Upper lobe of left lung (tissue), 6 donors: ENCODE measurements at places on chromosomes 1 and 21.

DNA sequence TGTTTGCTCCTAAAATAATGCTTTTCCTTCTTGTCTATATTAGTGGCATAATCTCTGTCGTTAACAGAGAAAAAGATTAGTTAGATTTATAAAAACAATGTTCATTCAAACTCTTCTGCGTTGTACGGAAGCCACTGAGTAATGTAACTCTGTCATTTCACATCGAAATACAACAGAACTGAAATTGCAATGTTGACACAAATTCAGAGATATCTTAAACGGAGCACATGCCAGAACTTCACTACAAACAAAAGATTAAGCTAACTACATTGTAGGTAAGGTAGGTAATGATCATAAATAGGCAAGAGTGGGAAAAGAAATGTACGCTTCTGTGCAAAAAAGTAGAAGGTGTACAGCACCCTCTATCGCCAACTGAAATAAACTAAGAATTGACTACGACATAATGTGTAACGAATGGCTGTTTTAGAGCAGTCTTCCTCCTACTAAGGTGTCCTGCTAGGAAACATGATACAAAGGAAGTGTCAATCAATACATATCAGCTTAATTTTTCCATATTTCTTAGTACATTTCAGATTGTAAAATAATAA lies 56.6 kb downstream of the PCNX2 start:
- DNase-seq: no peak
- H3K36me3 ChIP-seq: no peaks in the 10 kb centered on the region
- H3K27me3 ChIP-seq: no peaks in the 10 kb centered on the region
- no peak overlapping the region for H3K27ac ChIP-seq
- peaks cover 26% of the 10 kb centered on the region for H3K4me1 ChIP-seq
- H3K4me3 ChIP-seq: no peak overlapping the region

- DNase-seq: no peak
- no peak overlapping the region for H3K4me3 ChIP-seq
- H3K36me3 ChIP-seq: no peaks in the 10 kb centered on the region
- H3K4me1 ChIP-seq: no peaks in the 10 kb centered on the region
Measured at GRCh38 chr21:15809818-15810217, 80.0 kb downstream of the USP25 start.

- no peaks in the 10 kb centered on the region for H3K4me1 ChIP-seq
- H3K27me3 ChIP-seq: no peaks in the 10 kb centered on the region
- no peak for DNase-seq
- no peak overlapping the region for H3K4me3 ChIP-seq
- H3K36me3 ChIP-seq: no peaks in the 10 kb centered on the region
Measured at GRCh38 chr1:86861424-86861823, 52.5 kb downstream of the SELENOF start.

DNA sequence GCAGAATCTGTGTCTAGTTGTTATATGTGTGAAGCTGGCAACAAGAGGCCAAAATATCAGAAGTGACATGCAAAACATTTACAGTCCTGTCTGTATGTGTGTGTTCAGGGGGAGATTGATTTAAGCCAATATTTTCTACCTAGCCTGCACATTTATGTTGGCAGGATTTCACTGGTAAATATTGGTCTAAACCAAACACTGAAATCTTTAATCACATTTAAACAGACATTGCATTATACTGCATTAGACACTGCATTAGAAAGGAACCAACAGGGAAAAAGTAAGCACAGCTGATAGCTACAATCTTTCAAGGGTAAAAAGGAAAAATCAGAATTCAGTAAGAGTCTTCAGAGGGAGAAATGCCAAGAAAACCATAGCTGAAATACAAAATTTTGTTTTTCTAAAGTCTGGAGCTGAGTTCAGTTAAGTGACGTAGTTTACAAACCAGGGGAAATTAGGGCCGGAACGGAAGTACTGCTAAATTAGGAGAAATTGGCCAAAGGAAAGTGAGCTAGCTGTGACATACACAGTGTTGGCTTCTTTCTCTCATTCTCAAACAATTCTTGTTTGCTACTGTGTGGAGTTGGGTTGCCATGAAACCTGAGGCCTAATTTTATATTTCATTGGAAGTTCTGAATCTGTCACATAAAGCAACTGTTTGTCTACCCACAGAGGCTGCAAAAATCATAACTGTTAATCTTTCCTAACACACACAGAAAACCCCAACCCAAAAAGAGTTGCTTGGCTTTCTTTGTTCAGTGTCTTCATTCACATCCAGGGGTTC lies 217.3 kb upstream of the SGIP1 start:
- no peak overlapping the region for H3K4me3 ChIP-seq
- H3K36me3 ChIP-seq: no peaks in the 10 kb centered on the region
- H3K27ac ChIP-seq: no peak overlapping the region
- peaks cover 7% of the 10 kb centered on the region for H3K4me1 ChIP-seq
- DNase-seq: no peak

- no peaks in the 10 kb centered on the region for H3K4me1 ChIP-seq
- H3K27me3 ChIP-seq: no peaks in the 10 kb centered on the region
- DNase-seq: no peak
Measured at GRCh38 chr1:36440044-36440443, 10.2 kb downstream of the OSCP1 start.

DNA sequence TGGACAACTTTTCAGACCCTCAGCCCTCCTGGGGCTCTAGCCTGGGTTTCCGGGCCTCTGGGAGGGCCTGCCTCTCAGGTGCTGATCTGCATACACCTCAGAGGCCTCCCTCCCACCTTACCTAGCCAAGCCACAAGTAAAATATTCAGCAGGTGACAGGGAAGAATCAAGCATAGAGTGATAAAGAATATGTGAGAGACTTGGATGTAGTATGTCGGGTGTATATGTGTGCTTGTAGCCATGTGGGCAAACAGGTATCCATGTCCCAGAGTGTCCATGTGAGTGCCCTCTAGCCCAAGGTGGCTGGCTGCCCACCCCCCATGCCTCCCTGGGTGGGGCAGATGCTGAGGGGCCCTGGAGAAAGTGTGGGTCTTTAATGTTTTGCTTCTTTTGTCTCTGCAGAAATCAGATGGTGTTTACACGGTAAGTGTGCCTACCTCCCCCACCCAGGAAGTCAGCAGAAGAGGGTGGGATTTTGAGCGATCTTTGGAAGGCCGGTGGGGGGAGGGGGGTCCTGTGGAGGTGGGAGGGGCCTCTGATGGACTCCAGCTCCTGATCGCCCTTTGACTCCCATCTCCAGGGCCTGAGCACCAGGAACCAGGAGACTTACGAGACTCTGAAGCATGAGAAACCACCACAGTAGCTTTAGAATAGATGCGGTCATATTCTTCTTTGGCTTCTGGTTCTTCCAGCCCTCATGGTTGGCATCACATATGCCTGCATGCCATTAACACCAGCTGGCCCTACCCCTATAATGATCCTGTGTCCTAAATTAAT lies 3.4 kb downstream of the FCER1G start:
- peaks cover 19% of the 10 kb centered on the region for H3K36me3 ChIP-seq
- H3K4me1 ChIP-seq: peaks cover 13% of the 10 kb centered on the region
- H3K27me3 ChIP-seq: no peaks in the 10 kb centered on the region
- no peak overlapping the region for H3K4me3 ChIP-seq
- peak overlapping the region; percentile 93 for H3K27ac ChIP-seq

DNA sequence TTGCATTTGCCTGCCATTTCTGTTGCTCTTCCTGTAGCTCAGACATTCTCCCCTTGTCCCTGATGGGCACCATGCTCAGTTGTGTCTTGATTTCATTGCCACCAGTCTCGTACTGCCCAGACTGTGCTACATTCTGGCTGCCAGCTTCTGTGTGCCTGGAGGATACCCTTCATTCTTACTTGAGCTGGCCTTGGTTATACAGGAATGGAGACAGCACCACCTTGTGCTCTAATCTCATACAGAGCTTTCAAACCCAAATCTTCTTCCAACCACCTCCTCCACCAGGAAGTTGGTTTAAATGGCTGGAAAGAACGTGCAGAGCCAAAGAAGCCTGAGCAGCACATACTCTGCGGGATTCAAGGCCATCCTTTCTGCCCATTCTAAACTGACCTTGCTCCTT lies 165.3 kb downstream of the SLC35F3 start:
- H3K4me3 ChIP-seq: no peak overlapping the region
- H3K36me3 ChIP-seq: no peaks in the 10 kb centered on the region
- no peaks in the 10 kb centered on the region for H3K4me1 ChIP-seq
- H3K27ac ChIP-seq: no peak overlapping the region
- no peak for DNase-seq
- H3K27me3 ChIP-seq: no peaks in the 10 kb centered on the region

GRCh38 chr1:55700359-55701130 lies 485.4 kb upstream of the USP24 start:
- no peaks in the 10 kb centered on the region for H3K4me1 ChIP-seq
- DNase-seq: no peak
- H3K4me3 ChIP-seq: no peak overlapping the region

GRCh38 chr1:118928739-118929554 lies 59.2 kb downstream of the TBX15 start:
- H3K4me3 ChIP-seq: no peak overlapping the region
- DNase-seq: no peak
- no peak overlapping the region for H3K27ac ChIP-seq
- no peaks in the 10 kb centered on the region for H3K36me3 ChIP-seq
